ENCODE measurements at places on chromosomes 1 and 21.

DNA sequence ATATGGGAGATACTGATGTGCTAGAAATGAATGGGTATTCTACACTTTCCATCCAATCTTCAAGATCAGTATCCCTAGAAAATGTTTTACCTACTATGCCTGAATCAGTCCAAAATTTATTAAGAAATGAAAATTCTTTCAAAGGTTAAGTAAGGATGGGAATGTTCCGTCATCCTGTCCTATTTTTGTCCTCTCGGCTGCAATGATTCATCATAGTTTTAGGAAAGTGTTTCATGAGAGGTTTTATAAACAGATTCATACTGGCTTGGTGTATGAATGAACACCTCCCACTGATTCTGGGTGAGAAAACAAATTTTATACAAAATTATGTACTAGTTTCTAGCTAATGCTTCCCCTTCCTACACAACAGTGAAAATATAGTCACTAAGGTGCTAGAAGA is 504.6 kb upstream of the NR5A2 start:
- no peak for DNase-seq

GRCh38 chr21:46031484-46031883 is 49.9 kb downstream of the COL6A1 start:
- DNase-seq: no peak

- peak; percentile 36 for DNase-seq
Observed at GRCh38 chr1:228378873-228379460, 27.7 kb downstream of the TRIM11 start.

DNA sequence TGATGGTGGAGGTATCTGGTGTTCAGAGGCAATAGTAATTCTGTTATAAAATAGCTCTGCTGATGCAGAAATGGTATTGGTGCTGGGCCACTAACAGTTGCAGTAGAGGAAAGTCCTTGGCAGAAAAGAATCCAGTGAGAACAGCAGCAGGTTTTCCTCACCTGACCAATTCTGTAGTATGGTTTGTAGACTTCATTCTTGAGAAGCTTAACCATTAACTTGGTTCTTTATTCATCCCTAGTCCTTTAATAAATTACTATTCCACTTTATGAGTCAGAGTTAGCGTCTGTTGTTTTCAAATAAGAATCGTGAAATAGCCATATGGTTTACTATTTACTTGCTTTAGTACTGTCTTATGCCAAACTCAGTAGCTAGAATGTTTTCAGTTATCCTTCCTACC is 128.5 kb upstream of the SERTAD4 start:
- no peak for DNase-seq

DNA sequence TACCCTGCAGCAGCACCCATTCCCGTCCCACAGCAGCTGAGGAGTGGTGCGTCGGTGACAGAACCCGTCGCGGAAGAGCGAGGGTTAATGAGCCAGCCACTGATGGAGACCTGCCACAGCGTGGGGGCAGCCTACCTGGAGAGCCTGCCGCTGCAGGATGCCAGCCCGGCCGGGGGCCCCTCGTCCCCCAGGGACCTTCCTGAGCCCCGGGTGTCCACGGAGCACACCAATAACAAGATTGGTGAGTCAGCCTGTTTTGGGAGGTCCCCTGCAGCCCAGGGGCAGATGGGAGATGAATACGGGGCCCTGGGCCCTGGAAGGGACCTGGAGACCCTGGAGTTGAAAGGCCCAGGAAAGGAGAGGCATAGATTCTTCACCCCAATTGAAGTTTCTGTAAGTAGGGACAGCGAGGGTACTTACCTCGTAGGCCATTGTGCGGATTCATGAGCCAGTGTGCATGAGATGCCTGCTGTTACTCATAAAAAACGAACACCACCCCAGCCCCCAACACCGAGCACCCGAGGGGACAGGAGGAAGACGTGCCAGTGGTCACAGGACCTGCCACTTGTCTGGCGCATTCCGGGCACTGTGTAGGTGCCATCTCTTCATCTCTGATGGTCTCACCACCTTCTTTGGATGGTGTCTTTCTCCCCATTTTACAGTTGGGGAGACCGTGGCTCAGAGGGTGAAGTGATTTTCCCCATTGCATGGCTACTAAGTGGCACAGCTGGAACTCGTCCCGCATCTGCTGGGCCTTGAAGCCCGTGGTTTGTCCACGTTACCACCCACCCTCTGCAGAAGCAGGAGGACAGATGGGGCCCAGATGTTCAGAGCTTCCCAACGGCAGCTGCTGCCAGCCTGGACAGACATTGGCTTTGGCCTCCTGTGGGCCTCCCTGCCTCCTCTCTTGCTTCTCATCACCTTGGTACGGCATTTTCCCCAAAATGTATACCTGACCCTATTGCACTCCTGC is 28.3 kb upstream of the TNFRSF1B start:
- DNase-seq: no peak

GRCh38 chr1:114342376-114342775 is 168.6 kb downstream of the TRIM33 start:
- DNase-seq: no peak

- no peak for DNase-seq
Observed at GRCh38 chr1:90349510-90349909, 354.6 kb downstream of the ZNF326 start.

DNA sequence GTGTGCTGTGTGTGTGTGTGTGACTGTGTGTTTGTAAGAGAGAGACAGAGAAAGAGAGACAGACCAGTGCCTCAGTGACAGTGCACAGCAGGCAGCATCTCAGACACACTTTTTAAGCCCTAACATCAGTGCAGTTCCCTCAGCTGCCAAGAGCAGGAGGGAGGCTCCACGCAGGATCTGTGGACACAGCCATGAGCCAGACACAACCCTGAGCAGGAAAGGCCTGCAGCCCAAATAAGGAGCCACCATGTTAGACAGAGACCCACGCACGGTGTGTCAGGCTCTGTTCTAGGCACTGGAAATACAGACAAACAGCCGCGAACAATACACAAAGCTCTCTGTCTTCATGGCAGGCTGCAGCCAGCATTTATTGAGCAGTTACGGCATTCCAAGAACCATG is 445.5 kb downstream of the MATN1 start:
- DNase-seq: no peak

DNA sequence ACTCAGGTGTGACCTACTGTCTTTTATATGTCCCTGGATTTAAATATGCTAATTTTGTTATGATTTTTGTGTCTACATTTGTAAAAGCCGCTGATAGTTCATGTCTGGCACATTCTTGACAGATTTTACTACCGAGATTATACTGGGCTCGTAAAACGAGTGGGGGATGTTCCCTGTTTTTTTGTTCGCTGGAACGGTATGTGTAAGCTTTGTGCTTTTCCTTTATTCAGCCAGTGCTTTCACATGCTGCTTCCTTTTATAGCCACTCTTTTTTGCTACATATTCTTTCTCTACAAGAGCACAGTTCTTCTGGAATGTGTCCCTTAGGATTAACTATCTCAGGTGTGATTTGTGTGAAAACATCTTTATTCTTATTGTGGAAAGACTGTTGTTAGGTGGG is 46.6 kb downstream of the ADARB1 start:
- DNase-seq: no peak

DNA sequence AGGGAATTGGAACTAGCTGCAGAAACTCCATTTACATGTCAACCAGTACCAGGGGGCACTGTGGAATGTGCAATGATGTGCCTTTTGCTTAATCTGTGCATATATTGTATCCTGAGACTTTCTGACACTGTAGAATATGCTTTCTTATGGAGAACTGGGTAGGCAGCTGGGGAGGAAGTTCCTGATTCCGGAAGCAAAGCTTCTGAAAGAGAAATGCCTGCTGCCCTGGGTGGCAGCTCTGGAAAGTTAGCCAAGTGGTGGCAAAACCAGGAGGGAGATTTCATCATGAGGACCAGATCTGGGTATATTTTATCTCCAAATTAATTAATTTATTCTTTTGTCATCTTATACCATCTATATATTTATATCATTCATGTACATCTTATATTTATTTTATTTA is 116.7 kb downstream of the XCL2 start:
- DNase-seq: no peak

DNA sequence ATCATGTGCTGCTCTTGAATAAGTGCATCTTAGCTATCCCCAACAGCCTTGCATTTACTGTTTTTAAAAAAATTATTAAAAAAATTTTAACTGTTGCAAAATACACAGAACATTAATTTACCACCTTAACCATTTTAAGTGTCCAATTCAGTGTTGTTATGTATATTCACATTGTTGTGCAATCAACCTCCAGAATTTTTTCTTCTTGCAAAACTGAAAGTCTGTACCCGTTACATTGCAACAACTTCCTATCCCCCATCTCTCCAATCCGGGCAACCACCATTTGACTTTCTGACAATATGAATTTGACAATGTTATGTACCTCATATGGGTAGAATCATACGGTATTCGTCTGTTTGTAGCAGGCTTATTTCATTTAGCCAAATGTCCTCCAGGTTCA is 83.1 kb downstream of the FMN2 start:
- no peak for DNase-seq

GRCh38 chr1:36513676-36514473 is 31.2 kb upstream of the CSF3R start:
- DNase-seq: no peak

- DNase-seq: peak; percentile 63
Observed at GRCh38 chr1:24742090-24742938, 2.9 kb upstream of the CLIC4 start.

GRCh38 chr1:48470481-48470855 is 1.5 kb downstream of the SPATA6 start:
- peak; percentile 2 for DNase-seq

- DNase-seq: no peak
Observed at GRCh38 chr1:17338706-17339493, 30.9 kb downstream of the PADI4 start.

DNA sequence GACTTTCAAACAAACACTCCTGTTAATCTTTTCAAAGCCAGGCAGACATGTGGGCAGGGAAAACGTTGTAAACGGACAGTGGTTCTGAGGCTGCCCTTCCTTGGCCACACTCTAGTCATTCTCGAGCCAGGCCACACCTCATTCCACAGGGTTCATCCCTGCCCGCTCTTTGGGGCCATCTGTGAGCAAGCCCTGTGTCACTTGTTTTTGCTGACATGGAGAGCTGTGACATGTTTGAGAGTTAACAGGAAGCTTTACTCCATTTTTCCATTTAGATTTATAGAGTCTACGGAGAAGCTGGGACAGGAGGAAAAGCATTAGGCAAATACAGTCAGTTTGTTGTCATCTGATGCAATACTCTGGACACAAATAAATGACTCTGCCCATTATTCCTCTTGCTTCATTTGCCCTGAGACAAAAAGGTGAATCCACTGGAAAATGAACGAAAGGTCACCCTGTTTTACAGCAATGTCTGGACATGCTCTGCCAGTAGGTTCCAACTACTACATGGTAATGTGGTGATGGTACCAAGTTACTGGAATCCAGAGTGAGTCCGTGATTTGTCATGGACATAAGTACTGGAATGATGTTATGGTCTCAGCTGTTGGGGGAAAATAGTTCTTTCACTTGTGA is 126.9 kb downstream of the CLIC6 start:
- no peak for DNase-seq

All from erythroblast (primary cell).